Hippocampal formation (tissue), 2 donors: ENCODE measurements at places on chromosomes 6 and 20.

DNA sequence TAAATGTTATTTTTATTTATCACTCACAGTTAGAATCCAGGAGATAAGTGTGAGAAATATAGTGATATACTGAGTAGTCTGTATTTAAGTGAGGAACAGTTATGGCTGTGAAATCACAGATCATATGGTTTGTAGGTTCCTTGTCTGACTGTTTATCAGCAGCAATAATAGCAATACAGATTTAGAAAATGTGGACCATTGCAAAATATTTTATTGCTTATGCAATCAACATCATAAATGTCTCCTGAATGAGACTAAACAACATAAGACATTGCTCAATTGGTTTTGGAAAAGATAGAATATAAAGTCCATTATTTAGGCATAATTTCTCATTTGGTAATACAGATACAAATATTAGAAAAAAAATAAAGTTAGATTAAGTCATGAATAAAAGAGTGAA lies 43.7 kb downstream of the CCDC170 start:
- no peak for DNase-seq

DNA sequence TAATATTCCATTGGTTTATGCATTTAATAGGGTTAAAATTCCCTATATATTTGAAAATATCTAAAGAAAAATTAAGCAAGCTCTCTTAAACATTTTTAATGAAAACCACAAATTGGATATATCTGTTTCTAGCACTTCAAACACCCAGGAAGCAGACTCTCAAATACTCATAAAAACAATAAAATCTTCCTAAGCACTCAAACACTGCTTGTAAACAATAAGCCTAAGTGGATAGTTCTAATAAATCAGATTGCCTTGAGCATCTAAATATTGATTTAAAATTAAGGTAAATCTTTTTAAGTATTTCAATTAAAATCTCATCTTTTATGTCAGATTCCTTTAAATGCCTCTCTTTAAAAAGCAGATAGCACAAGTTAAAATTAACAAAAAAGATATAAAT lies 254.4 kb downstream of the KCNQ5 start:
- DNase-seq = no peak

DNA sequence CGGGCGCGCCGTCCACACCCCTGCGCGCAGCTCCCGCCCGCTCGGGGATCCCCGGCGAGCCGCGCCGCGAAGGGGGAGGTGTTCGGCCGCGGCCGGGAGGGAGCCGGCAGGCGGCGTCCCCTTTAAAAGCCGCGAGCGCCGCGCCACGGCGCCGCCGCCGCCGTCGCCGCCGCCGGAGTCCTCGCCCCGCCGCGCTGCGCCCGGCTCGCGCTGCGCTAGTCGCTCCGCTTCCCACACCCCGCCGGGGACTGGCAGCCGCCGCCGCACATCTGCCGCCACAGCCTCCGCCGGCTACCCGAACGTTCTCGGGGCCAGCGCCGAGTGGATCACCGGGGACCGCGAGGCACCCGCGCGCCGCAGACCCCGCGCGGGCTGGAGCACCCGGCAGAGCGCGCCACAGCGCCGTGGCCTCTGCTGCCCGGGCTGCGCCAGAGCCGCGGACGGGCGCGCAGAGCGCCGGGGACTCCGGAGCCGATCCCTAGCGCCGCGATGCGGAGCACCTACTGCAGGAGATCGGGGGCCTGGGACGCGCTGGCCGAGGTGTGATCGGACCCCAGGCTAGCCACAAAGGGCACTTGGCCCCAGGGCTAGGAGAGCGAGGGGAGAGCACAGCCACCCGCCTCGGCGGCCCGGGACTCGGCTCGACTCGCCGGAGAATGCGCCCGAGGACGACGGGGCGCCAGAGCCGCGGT lies at the start of gene BMP2:
BMP2 (plus strand) TSS at position 151 of the 692 bp plus-strand sequence. CDS start 2,441 bp downstream, outside the sequence.
- peak; percentile 52 for DNase-seq

DNA sequence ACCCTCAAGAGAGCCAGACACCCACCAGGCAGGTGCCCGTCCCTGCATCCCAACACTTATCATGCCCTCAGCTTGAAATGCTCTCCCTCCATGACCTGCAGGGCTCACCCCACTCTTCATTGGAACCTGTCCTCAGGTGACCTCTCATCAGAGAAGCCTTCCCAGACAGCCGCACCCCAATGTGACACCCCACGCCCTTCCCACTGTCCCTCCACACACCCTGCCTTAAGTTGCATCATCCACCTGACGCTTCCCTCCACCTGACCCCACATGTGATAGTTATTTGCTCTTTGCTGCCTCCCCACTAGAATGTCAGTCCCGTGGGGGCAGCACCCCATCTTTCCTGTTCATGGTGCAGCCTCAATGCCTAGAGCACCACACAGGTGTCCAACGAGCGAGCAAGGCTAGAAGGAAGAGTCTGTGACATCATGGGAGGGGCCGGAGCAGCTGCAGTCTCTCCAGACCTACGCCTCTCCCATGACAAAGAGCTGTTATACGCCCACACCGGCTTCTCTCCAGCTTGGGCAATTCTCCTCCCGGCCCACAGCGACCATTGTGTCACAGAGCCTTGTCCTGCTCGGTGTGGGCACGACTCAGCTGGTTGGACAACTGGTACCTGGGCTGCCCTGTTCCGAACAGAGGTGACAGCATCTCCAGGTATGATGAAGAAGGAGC lies 58.2 kb downstream of the NFATC2 start:
- no peak for DNase-seq

GRCh38 chr20:50750145-50750671 lies 18.8 kb downstream of the PARD6B start:
- DNase-seq = no peak

- no peak for DNase-seq
Measured at GRCh38 chr6:18585032-18585573, 198.0 kb downstream of the RNF144B start.

GRCh38 chr6:111406200-111406721 lies 76.8 kb downstream of the REV3L start:
- DNase-seq = peak; percentile 47

- no peak for DNase-seq
Measured at GRCh38 chr6:66985816-66986215, 1278.8 kb upstream of the EYS start.

GRCh38 chr6:33192105-33192646 lies at the start of gene COL11A2:
TSS of gene COL11A2 (minus strand) at chr6:33192467. CDS start at chr6:33192240, 227 bp downstream.
- DNase-seq = no peak
